ENCODE measurements at places on chromosomes 5 and 9.

DNA sequence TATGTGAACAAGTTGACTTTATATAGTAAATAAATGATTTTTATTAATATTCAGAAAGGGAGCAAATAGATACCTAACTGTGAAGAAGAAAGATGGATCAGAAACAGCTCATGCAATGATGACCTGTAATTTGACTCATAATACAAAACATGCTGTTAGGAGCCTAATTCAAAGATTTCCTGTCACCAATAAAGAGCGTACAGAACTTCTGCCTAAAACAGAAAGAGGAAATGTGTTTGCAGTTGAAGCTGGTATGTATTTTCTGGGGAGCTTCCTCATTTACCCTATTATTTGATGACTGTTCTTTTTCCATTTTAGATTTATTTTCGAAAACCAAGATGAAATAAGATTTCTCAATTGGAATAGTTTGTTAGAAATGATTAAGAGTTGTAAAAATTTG lies 11.4 kb downstream of the YTHDC2 start:
- no peak for DNase-seq

GRCh38 chr9:128055344-128056040 lies 11.6 kb downstream of the NAIF1 start:
- no peak for DNase-seq

- DNase-seq, result no peak
These were observed 264.7 kb downstream of the SLIT3 start for GRCh38 chr5:169036079-169036805.

DNA sequence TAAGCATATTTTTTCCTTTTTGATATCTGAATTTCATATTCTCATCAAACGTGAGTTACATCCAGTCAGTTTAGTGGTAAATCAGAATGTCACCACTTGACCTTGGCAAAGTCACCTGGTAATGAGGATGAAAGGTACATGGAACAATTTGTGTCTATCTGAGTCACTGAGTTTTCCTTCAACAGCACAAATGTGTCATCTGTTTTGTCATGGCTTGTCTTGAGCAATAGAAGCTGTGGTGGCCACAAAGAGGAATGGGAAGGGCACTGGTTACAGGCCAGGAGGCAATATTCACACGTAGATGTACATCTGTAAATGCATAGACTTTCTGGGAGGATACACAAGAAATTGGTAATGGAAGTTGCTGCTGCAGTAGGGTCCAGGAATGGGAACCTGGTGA lies 8.4 kb upstream of the ZNF474 start:
- no peak for DNase-seq

- no peak for DNase-seq
These were observed 11.8 kb upstream of the BTNL9 start for GRCh38 chr5:181028032-181028819.

DNA sequence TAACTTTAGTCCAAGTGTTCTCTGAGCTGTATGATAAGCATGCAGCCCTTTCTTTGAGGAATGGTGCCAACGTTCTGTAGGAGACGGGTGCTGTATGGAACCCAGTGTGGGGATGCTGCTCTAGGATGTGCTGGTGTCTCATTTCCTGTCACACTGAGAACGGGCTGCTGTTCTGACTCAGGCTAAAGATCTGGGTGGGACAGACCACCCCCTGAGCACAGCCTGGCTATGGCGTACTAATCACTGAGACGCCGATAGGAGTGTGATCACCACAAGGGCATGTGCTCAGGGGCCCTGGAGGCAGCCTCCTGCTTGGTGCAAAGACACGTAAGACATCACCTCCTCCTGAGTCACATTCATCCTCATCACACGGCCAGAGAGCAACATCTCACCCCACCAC lies 240.4 kb downstream of the IRX2 start:
- no peak for DNase-seq

GRCh38 chr9:104950838-104951237 lies 22.9 kb upstream of the ABCA1 start:
- no peak for DNase-seq

- no peak for DNase-seq
These were observed 334.8 kb downstream of the TRIM32 start for GRCh38 chr9:117021906-117022305.

GRCh38 chr5:123220621-123221146 lies 131.6 kb downstream of the PRDM6 start:
- no peak for DNase-seq

All from putamen (tissue), 1 donor.